ENCODE measurements at places on chromosomes 4 and X. TPM values are rescaled to one million over a fixed set of nuclear protein-coding genes. Genes with fewer than 3 reads are reported as not detected.

HELT gene
- total RNA-seq = not detected

GPR173 gene
- total RNA-seq = 2.4 TPM

EVC gene
- total RNA-seq = 13.9 TPM

FOXP3 gene
- not detected for total RNA-seq

RGS12 gene
- 7.6 TPM for total RNA-seq

AR gene
- 13.0 TPM for total RNA-seq

BANK1 gene
- total RNA-seq = not detected

ADH1B gene
- total RNA-seq = not detected

TLR10 gene
- not detected for total RNA-seq

FRG1 gene
- total RNA-seq = 45.2 TPM

VCX gene
- total RNA-seq = not detected

LRAT gene
- 0.10 TPM for total RNA-seq

FAM9C gene
- not detected for total RNA-seq

PRRG3 gene
- total RNA-seq = not detected

POF1B gene
- not detected for total RNA-seq

JADE3 gene
- 5.8 TPM for total RNA-seq

CCNQ gene
- total RNA-seq = 28.1 TPM

CTAG2 gene
- total RNA-seq = not detected

MAGEA12 gene
- total RNA-seq = 93.6 TPM

MAP7D2 gene
- total RNA-seq = 0.60 TPM

REST gene
- 20.0 TPM for total RNA-seq

PROM1 gene
- total RNA-seq = not detected

ADH1A gene
- not detected for total RNA-seq

PRDX4 gene
- 478 TPM for total RNA-seq

PPARGC1A gene
- 0.24 TPM for total RNA-seq

TMEM31 gene
- not detected for total RNA-seq

SLC6A14 gene
- not detected for total RNA-seq

DNASE1L1 gene
- total RNA-seq = 14.3 TPM

SYN1 gene
- 0.12 TPM for total RNA-seq

RTL9 gene
- 0.39 TPM for total RNA-seq

GAGE1 gene
- 0.20 TPM for total RNA-seq

OFD1 gene
- 8.3 TPM for total RNA-seq

HS6ST2 gene
- not detected for total RNA-seq

C4orf17 gene
- total RNA-seq = not detected

PAGE2 gene
- 9.3 TPM for total RNA-seq

SPANXA1 gene
- 69.2 TPM for total RNA-seq

MAOB gene
- total RNA-seq = not detected

PABPC1L2A gene
- total RNA-seq = not detected

AFP gene
- total RNA-seq = 1.1 TPM

All from RPMI7951 (cell line).